ENCODE measurements at places on chromosomes 2 and 18.

DNA sequence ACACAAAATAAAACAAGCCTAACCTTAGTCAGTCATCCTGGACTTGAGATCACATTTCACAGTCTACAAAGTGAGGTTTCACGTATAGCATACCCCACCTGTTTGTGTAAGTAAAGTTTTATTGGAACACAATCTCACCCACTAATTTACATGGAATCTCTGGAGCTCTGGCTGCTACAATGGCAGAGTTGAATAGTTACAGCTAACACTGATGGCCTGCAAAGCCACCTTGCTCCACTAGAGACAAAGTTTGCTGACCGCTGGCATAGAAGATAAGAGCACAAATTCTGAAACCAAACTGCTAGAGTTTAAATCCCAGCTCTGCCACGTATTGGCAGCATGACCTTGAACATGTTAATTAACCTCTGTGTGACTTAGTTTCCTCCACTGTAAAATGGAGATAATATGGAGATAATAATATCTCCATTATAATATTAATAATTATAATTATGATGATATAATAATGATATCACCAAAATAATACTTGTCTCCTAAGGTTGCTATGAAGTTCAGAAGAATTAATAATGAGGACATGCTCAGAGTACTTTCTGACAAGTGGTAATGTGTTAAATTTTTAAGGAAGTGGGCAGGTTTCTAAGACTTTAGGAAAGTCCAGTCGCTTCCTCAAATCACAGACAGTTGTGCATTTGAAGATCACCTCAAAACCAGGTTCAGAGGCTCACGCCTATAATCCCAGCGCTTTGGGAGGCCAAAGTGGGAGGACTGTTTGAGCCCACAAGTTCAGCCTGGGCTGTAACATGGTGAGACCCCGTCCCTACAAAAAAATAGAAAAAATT, 204.6 kb downstream of the SH3RF3 start:
- DNase-seq: no peak

- no peak for DNase-seq
Measured at GRCh38 chr2:189363559-189363958, 77.7 kb upstream of the WDR75 start.

- DNase-seq: no peak
Measured at GRCh38 chr2:25062511-25062917, 20.6 kb downstream of the EFR3B start.

GRCh38 chr18:45291621-45292615, 323.4 kb upstream of the SLC14A2 start:
- no peak for DNase-seq

DNA sequence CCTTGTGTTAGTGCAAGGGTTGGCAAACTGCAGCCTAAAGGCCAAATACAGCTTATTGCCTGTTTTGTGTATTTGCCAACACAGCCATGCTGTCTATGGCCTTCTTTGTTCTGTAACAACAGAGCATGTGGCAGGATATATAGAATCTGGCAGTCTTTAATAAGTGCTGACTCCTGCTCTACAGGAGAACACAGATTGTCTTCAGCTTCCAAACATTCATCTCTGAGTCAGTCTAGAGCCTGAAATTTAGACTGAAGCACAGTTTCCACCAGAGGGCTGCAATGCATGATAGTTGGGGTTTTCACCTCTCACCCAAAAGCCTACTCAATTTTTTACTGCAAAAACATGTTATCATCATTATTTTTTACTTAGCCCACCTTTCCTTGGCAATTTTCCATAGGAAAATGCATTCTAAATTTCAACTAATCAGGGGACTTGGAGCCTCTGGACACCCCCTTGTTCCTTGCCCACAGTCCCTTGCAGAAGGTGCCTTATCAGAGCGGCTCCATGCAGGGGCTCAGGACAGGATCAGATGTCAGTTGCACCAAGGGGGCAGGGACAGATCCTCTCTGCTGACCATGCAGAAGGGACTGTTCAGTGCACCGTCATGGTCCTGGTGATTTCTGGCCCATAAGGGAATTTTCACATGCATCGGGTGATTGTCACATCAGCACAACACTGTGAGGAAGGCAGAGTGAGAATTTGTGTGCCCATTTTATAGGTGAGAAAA, 12.4 kb downstream of the IL37 start:
- no peak for DNase-seq

DNA sequence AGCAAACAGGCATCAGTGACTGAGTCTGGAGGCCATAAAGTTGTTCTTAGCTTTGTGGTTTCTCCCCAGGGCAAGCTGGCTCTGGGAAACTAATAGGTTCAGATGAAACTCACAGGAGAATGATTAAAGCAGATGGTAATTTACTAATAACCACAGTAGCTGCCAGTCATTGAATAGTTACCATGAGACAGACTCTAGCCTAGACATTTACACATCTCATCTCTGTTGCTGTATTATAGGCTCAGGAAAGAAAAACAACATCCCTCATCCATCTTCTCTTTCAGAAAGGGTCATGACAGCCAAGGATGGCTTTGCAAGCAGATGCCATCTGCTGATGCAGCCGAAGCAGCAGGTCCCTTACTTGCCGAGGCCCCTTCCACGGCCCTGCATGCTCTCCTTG, 314.0 kb upstream of the ID2 start:
- DNase-seq: no peak

DNA sequence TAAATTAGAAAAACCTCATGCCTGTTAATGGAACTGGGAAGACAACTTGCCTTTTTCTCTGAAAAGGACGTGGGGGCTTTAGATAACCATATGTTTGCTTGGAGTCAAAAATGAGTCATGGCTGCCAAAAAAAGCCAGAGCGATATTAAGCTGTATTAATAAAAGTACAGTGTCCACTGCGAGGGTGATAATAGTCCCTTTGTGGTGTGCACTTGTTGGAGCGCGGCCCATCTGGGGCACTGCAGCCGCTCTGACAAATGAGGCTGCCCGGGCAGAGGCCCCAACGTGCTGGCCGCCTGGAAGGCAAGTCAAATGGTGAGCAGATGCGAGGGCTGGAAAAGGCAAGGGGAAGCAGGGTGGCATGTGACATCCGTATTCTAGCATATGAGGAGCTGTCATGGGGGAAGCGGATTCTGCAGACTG, 103.3 kb upstream of the NCK2 start:
- no peak for DNase-seq

GRCh38 chr2:112597537-112598322, 13.3 kb downstream of the CHCHD5 start:
- DNase-seq: no peak

GRCh38 chr2:171475979-171476378, 42.0 kb downstream of the DCAF17 start:
- DNase-seq: no peak

DNA sequence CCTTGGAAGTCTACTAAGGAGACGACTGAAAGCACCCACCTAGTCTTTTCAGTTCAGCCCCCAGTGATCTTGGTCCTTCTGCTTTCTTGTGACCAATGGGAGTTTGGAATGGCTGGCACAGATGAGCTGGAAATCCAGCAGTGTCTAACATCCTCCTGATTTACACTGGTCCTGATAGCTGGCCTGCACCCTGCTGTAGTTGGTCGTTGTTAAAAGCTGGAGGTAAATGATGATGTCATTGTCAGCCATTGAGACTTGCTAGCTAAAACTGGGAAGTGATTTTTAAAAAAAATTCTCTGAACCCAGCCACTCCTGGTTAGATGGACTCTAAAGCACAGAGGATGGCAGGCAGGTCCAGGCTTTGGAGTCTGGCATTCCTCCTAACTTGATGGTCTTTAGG, 19.3 kb downstream of the CCT7 start:
- no peak for DNase-seq

- no peak for DNase-seq
Measured at GRCh38 chr2:24875272-24875671, 44.8 kb downstream of the ADCY3 start.

- no peak for DNase-seq
Measured at GRCh38 chr2:18871430-18871829, 282.1 kb upstream of the NT5C1B start.

- DNase-seq: no peak
Measured at GRCh38 chr2:446303-446874, 158.5 kb upstream of the ALKAL2 start.

DNA sequence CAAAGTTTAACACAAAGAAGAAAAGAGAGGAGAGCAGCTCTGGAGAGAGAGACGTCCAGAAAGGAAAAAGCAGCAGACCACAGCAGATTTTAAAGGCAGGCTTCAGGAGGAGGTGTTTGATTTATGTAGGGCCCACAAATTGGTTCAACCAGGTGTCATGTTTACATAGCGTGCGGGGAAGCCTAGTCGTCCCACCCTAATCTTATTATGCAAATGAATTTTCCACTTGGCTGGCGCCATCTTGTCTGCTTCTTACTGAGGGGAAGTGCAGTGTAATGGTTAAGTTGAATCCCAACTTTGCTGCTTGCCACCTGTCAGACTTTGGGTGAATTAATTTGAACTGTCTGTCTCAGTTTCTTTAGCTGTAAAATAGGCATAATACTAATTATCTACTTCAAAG, 282.4 kb upstream of the CYRIA start:
- DNase-seq: no peak

- no peak for DNase-seq
Measured at GRCh38 chr2:9644603-9645002, 13.8 kb upstream of the YWHAQ start.

- no peak for DNase-seq
Measured at GRCh38 chr2:43038034-43038695, 188.2 kb downstream of the ZFP36L2 start.

- no peak for DNase-seq
Measured at GRCh38 chr2:86124683-86125082, 18.6 kb downstream of the PTCD3 start.

GRCh38 chr2:224126440-224126839, 87.4 kb upstream of the SERPINE2 start:
- DNase-seq: no peak

- DNase-seq: no peak
Measured at GRCh38 chr18:47881752-47882455, 48.6 kb downstream of the SMAD2 start.

DNA sequence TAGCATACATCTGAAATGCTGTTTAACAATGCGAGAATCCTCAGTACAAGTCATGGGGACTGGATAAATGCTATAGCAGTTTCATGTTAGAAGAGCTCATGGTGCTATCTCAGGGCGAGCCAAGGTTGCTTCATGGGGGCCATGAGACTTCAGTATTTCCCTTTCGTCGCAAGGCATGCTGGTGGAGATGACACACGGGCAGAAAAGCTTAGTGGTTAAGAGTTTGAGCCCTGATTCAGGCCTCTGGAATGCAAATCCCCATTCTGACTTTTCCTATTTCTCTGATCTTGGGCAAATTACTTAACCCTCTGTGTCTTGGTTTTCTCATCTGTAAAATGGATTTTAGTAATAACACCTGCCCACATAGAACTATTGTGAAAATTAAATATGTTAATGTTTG, 57.4 kb upstream of the EPHA4 start:
- no peak for DNase-seq

DNA sequence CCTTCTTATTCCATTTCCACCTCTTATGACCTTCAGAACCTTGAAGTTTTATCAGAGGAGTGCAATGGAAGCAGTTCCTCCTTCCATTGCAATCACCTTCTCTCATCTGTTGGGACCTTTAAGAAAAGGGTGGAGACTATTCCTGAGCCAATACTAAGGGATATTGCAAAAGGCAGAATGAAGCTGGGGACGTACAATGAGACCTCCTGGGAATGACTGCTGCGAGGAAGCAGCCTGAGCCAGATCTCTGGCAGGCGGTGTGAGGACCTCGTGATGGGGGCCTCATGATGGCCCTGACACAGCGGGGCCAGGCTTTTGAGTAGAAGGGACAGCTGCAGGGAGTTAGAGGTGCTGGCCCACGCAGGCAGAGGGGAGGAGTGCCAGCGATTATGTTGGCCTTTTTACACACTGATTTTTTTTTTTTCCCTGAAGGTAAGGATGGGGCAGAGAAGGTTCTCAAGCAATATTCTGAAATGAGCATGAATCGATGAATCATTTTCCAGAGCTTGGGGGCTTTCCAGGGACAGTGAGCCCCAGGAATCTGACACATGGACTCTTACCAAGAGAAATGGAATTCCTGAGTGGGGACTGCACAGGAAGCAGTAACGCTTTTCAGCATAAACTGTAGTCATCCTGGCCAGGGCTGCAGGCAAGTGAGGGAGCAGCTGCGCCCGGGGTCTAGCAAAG, 40.0 kb upstream of the LAPTM4A start:
- DNase-seq: no peak

- no peak for DNase-seq
Measured at GRCh38 chr2:164512871-164513270, 108.4 kb downstream of the GRB14 start.

DNA sequence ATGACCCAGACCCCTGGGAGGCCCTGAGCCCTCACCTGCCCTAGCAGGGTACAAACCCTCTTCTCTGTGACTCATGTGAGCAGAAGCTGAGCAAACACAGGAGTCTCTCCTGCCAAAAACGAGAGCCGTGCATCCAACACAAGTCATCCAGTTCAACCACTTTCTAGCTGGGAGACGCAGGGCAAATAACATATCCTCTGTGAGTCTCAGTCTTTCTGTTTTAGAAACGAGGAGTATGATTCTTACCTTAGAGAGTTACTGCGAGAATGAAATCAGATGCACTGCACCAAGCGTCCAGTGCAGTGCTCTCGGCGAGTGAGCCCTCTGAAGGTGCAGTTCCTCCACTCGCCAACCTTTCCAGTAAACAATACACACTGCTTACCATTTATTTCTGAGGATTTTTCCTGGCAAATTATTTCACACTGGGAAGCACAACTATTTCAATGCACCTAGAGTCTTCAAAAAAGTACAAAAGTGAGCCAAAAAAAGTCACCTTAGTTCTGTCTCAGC, 331.8 kb upstream of the MYT1L start:
- DNase-seq: no peak

DNA sequence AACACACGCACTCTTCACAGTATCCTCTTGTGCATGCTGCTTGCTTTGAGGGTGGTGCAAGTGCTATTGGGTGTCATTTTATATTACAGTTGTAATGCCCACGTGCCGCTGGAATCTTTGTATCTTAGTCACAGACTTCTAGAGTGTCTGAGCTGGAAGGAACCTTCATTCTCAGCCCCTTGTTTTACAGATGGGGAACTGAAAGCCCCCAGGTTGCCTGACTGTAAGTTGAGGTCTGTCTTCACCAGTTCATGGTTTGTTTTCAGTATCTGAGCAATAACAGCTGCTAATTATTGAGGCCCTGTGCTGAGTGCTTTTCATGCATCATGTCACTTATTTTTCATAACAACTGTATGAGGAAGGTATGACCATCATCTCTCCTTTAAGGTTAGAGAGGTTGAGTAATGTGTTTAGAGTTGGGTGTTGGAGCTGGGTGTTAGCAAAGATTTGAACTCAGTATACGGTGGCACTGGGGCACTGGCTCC, 77.0 kb downstream of the PRKCE start:
- DNase-seq: no peak

DNA sequence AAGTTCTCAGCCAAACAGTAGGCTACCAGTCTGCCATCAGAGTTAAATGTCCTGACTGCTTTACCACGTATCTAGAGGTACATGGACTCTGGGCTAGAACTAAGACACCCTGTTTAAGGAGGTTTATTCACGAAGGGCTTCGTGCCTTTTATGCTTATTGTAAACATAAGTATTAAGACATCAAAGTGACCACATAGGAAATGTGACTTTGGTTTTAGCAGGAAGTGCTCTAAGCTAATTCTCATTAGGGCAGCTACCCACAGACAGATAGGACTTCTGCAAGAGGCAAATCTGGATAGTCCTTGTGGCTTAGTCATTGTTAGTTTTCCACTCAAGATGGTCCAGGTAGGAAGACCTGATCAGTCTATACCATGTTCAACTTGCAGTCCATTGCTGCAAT, 233.3 kb upstream of the MGAT5 start:
- DNase-seq: no peak

- no peak for DNase-seq
Measured at GRCh38 chr2:46656640-46657039, 177.3 kb downstream of the TMEM247 start.
